Suprapubic skin (tissue), 4 donors: ENCODE measurements at places on chromosomes 12 and 14.

GRCh38 chr12:21296348-21296747 lies 38.4 kb downstream of the SLCO1A2 start:
- DNase-seq, result no peak

GRCh38 chr12:124921200-124922031 lies 7.0 kb upstream of the UBC start:
- DNase-seq, result no peak

GRCh38 chr12:120763250-120763649 lies 37.6 kb downstream of the ACADS start:
- no peak for DNase-seq

DNA sequence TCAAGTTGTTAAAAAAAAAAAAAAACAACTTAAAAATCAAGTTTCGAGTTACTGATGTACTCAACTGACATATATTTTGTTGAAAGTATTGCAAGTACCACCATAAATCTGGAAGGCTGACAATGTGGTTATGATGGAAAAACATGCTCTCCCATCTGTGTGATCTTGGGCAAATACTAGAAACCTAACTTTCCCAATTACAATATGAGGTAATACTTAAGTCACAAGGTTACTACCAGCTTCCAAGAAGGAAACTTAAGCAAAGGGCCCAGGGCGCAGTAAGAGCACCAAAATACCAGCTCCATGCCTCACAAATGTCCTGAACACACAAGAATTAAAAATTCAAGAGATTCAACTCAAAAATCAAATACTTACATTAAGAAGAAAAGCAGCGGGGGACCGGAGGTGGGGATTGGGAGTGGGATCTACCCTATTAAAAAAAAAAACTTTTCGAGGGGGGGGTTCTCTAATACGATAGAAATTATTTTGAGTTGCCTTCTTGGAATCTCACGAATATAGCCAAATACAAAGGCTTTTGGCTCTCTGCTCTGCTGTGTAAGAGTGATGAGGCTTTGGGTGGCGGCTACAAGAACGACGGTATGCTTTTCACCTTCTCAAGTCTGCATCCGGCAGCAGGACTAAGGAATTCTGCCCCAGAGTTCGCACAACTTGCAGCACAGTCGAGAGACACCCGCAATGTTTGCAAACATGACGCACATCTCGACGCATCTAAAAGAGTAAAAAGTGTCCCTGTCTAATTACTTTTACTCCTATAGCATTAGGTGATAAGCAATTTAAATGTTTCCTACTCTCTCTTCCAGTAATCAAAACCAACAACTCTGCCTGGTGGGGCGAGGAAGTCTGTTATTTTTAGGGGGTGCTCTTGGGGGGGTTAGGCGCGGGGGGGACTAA lies 1.1 kb downstream of the SAV1 start:
- no peak for DNase-seq

- DNase-seq, result no peak
Measured at GRCh38 chr12:115370650-115371049, 686.7 kb upstream of the TBX3 start.

DNA sequence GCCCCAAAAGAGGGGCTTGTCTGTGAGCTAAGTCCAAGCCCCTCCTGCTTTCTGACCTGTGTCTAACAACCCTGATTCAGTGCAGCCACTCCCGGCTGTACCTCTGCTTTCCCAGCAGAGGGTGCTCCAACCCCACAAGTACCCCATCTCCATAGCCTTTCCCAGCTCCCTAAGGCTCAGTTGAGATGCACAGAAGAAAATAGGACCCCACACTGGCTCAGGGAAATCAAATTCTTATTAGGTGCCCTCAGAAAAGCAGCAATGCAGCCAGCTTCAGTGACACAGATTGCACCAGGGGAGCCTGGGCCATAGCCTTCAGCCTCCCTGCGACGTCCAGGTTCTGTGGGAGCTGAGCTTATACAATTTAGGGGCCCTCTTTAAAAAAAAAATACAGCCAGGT lies 49.9 kb downstream of the LRRC74A start:
- DNase-seq, result no peak

DNA sequence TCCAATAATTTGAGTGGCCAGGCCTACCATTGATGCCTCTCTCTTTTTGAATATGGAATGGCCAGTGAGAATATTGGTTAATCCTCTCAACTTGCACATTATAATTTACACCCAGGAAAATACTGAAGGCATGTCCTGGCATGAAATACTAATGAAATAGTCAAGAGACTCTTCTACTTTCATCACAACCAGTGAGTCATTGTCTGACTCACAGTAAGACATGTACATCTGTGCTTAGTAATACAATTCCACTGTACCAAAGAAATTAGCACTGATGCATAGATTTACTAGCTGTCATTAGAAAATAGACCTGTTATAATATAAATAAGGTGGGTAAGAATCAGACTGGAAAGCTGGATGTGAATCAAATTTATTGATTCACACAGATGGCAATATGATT lies 31.6 kb downstream of the KCNC2 start:
- no peak for DNase-seq

- DNase-seq, result no peak
Measured at GRCh38 chr14:86087377-86087776, 557.4 kb downstream of the FLRT2 start.

DNA sequence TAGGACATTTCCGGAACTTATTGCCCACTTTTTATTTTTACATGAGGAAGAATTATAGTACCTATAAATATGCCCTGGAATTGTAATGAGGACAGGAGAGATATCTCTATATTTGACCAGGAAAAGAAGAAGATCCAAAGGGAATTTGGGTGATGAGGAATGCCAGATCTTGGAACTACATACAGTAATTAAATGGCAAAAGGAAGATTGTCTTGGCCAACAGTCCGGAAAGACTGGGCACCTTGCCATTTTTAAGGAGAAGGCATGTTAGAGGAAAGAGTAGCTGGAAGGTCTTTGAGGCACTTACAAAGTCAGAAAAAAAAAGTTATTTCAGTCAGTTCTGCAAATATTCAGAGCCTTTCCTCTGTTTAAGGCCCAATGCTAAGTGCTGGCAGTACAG lies 616.4 kb downstream of the MED13L start:
- DNase-seq, result no peak

- no peak for DNase-seq
Measured at GRCh38 chr14:77707355-77707723, 484 bp downstream of the ALKBH1 start.

DNA sequence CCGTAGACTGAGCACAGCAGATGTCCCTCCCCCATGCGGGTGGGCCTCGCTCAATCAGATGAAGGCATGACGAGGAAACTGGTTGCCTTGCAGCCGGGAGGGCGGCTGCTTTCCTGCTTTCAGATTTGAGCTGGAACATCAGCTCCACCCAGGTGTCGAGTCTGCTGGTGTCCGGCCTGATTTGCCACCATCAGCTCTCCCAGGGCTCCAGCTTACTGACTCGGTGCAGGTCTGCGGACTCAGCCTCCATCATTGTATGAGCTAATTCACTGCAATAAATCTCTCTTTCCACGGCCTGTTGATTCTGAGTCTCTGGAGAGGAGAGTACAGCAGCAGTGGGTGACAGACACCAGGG lies 156.2 kb downstream of the KIF26A start:
- DNase-seq, result peak; percentile 15

- DNase-seq, result no peak
Measured at GRCh38 chr12:47267571-47267970, 187.8 kb upstream of the AMIGO2 start.

DNA sequence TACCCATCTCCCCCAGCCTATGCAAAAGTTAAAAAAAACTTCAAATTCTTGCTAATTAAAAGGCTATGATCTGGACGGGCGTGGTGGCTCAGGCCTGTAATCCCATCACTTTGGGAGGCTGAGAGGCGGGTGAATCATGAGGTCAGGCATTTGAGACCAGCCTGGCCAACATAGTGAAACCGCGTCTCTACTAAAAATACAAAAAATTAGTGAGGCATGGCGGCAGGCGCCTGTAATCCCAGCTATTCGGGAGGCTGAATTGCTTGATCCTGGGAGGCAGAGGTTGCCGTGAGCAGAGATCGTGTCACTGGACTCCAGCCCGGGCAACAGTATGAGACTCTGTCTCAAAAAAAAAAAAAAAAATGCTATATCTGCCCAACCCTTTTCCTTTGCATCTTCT lies 925.4 kb downstream of the GALC start:
- no peak for DNase-seq

GRCh38 chr14:87995500-87996290 lies 2.7 kb upstream of the GALC start:
- DNase-seq, result no peak

- peak; percentile 98 for DNase-seq
Measured at GRCh38 chr12:53984901-53985691, at the start of gene HOXC10. Gene HOXC10, plus strand, starts transcription at chr12:53985146. Its CDS starts 114 bp downstream, at chr12:53985260.

DNA sequence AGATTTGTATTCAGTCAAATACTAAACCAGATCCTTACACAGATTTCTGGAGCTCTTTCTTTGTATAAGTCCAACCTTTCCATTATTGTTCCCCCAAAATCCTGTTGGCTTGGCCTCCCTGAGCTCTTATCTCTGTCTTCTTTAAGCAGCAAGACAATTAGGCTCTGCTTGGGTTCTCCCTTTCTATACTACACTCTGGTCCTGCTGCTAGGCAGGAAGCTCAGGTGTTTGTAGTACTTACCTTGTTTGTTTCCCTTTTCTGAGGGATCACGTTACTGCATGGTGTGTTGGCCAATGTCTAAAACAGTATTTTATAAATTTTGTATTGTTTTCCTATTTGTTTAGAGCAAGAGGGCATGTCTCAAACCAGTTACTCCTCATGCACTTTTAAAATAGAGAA lies 192.9 kb downstream of the PRKD1 start:
- DNase-seq, result no peak

DNA sequence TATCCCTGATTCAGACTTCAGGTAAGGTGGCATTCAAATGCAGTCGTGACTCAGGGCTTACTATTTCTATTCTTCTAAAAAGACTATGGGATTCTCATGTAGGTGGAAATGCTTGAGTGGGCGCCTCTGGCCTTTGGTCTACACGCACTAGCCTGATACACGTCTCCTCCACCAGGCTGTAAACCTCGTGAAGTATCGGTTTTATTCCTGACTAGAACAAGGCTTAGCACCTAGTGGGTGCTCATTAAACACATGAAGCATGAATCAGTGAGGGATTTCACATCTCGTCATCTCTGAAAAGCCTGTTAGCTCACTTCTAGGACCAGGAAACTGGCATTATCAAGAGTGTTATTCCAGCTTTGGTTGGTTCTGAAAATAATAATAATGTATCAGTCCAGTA lies 17.7 kb upstream of the HNF1A start:
- DNase-seq, result no peak

GRCh38 chr12:12319451-12320183 lies 30.4 kb downstream of the MANSC1 start:
- DNase-seq, result no peak

DNA sequence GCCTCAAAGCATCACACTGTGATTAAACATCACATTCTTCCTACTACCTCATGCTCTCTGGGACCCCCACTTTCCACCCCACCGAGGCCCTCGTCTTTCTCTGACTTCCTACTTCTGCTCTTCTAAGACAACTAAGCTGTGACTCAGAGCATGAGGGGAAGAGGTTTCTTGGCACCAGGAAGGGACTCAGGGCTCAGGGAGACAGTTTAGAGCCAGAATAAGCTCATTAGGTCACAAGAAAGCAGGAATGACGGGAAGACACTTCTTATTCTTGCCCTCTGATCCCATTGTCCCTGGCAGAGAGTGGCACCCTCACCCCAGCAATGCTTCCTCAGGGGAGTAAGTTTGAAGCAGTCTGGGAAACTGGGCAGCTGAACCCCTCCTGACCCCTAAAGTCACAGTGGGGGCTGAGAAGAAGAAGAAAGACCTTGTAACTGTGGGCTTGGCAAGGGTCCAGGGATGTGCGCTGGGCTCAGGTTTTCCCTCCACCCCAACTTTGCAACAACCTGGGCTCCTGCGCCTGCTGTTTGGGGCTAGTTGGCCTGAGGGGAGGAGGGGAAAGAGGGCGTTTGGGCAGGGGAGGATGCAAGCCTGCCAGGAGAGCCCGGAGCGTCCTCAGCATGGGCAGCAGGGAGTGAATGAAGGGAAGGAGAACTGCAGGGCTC lies 64.6 kb upstream of the ACTN1 start:
- no peak for DNase-seq

GRCh38 chr12:62834971-62835547 lies 99.9 kb downstream of the PPM1H start:
- no peak for DNase-seq

GRCh38 chr12:117167769-117168168 lies 22.5 kb downstream of the FBXO21 start:
- DNase-seq, result peak; percentile 41

- DNase-seq, result no peak
Measured at GRCh38 chr12:26648999-26649398, 184.0 kb downstream of the ITPR2 start.
